ENCODE measurements at places on chromosomes 2 and 18. TPM values are rescaled to one million over a fixed set of nuclear protein-coding genes. Genes with fewer than 3 reads are reported as not detected.

The HAAO gene
- total RNA-seq = 29.1 TPM

The IL36B gene
- total RNA-seq = not detected

The PLB1 gene
- total RNA-seq = 4.9 TPM

The KCNE4 gene
- 21.5 TPM for total RNA-seq
